ENCODE measurements at places on chromosomes 6 and 20. TPM values are rescaled to one million over a fixed set of nuclear protein-coding genes. Genes with fewer than 3 reads are reported as not detected.
A peak's percentile ranks its signal among the peaks of the same experiment; 100 is the strongest.

GRCh38 chr6:140806431-140806830, 1326.3 kb upstream of the GJE1 start:
- H3K4me3 ChIP-seq, result no peak overlapping the region
- H3K27me3 ChIP-seq, result no peaks in the 10 kb centered on the region
- H3K36me3 ChIP-seq, result no peaks in the 10 kb centered on the region
- no peaks in the 10 kb centered on the region for H3K4me1 ChIP-seq
- no peak for DNase-seq

DNA sequence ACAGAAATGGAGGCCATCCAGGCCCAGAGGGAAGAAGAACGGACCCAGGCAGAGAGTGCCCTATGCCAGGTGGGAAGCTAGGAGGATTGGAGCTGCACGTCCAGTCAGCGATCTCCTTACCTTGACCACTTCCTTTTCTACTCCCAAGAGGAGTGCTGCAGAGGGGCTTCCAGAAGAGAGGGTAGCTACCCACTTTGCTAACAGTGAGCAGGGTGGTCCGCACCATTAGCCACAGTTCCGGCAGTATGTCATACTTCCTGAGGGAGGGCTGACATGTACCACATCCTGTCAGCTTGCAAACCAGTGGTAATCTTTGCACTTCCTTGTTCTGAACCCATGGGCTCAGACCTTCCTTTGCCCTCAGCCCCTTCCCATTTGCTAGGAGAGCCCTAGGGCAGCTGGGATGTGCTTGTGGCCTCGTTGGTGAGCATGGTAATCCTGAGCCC, 35.4 kb downstream of the CEP250 start:
- H3K27ac ChIP-seq, result peak overlapping the region; percentile 98
- H3K27me3 ChIP-seq, result no peaks in the 10 kb centered on the region
- DNase-seq, result peak; percentile 44
- H3K4me1 ChIP-seq, result peaks cover 45% of the 10 kb centered on the region
- peaks cover 58% of the 10 kb centered on the region for H3K36me3 ChIP-seq

- H3K36me3 ChIP-seq, result peaks cover 41% of the 10 kb centered on the region
- H3K27ac ChIP-seq, result no peak overlapping the region
- no peak overlapping the region for H3K4me3 ChIP-seq
- H3K27me3 ChIP-seq, result no peaks in the 10 kb centered on the region
- DNase-seq, result no peak
- H3K4me1 ChIP-seq, result peaks cover 21% of the 10 kb centered on the region
Measured at GRCh38 chr6:33640361-33640760, 19.2 kb downstream of the ITPR3 start.

DNA sequence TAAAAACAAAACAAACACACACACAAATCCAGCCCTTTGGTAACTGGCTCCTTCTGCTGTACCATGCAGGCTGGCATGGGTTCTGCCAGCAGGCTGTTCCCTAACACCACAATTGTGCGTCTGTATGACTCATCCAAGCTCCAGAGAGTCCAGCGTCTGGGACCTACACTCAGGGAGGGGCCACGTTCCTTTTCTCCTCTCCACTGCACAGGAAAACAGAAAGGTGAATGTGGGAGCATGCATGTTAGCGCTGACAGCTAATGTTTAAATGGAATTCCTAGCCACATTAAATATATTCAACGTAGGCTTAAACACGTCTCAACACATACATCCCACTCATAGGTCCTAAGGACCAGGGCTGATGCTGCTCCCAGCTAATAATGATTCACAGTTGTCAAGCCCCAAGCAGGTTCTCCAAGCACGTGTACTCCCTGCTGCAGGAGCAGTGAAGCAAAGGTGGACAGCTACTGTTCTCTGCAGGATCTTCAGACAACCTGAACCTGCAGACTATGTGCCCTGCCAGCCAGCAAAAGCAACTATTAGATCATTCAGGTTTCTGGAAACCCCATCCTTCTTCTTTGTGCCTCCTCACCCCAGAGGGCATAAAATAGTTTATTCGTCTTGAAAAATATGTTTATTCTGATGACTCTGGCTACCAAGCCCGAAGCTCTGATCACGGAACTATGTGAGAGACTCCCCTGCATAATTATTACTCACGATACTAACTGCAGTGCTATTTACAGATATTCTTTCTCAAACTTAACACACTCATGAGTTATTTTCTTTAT, 20.9 kb downstream of the MAP1LC3A start:
- peaks cover 36% of the 10 kb centered on the region for H3K36me3 ChIP-seq
- peaks cover 36% of the 10 kb centered on the region for H3K4me1 ChIP-seq
- H3K27ac ChIP-seq, result peak overlapping the region; percentile 73
- H3K27me3 ChIP-seq, result no peaks in the 10 kb centered on the region
- H3K4me3 ChIP-seq, result no peak overlapping the region
- DNase-seq, result no peak

- peak overlapping the region; percentile 41 for H3K27ac ChIP-seq
- DNase-seq, result no peak
- no peaks in the 10 kb centered on the region for H3K36me3 ChIP-seq
Measured at GRCh38 chr20:38168791-38169589, 3.9 kb upstream of the TGM2 start.

The AGPAT1 gene
- 27.0 TPM for total RNA-seq

GRCh38 chr6:33323623-33323948, 6.0 kb upstream of the ZBTB22 start:
- no peaks in the 10 kb centered on the region for H3K27me3 ChIP-seq
- peak; percentile 38 for DNase-seq
- H3K36me3 ChIP-seq, result peaks cover 47% of the 10 kb centered on the region

- no peak overlapping the region for H3K27ac ChIP-seq
- no peaks in the 10 kb centered on the region for H3K36me3 ChIP-seq
- no peaks in the 10 kb centered on the region for H3K27me3 ChIP-seq
- no peaks in the 10 kb centered on the region for H3K4me1 ChIP-seq
Measured at GRCh38 chr20:15111654-15112053, 774.2 kb upstream of the FLRT3 start.

DNA sequence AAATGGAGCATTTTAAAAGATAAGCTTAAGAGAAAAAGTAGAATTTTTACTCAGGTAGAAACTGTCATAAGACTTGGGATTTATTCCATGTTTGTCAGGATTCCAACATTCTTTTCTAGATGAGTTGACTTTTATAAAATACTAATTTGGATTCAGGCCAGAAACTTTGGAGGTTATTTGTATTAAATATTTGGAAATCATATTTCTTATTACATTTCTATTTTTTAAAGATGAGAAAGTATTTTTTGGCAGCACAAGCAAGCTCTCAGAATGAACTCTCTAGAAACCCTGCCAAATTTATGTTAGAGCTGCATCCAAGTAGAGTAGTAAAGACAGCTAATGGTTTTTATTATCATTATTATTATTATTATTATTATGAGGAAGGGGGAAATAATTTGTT, 1014.9 kb upstream of the GJE1 start:
- no peaks in the 10 kb centered on the region for H3K4me1 ChIP-seq
- H3K36me3 ChIP-seq, result no peaks in the 10 kb centered on the region
- no peak overlapping the region for H3K27ac ChIP-seq
- no peak for DNase-seq

The GTSF1L gene
- total RNA-seq, result 1.3 TPM

DNA sequence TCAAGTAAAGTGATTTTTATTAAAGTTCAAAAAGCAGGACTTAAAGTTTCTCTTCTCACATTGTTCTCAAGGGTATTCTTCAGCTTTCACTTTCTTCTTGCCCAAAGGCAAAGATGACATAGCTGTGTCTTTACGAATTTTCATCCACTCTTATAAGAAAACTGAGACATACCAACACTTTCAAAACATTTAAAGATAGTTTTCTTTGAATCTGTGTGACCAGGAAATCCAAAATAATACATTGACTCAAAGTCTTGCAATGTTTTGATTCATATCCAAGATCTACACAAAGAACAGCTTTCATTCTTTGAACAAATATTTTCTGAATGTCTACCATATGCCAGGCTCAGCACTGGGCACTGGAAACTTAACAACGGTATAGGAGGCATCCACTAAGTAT, 117.9 kb downstream of the SIM1 start:
- no peak overlapping the region for H3K4me3 ChIP-seq
- no peaks in the 10 kb centered on the region for H3K4me1 ChIP-seq
- no peaks in the 10 kb centered on the region for H3K36me3 ChIP-seq
- H3K27ac ChIP-seq, result no peak overlapping the region
- no peak for DNase-seq

DNA sequence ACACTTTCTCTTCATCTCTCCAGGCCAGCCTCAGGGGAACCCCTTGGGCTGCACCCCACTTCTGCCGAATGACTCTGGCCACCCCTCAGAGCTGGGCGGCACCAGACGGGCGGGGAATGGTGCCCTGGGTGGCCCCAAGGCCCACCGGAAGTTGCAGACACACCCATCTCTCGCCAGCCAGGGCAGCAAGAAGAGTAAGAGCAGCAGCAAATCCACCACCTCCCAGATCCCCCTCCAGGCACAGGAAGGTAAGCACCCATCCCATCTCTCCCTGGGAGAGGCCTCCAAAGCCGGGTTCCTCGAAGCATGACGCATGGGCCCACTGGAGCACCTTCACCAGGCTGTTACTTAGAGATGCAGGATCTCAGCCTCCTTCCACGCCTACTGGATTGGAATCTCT, 11.3 kb downstream of the MDFI start:
- peaks cover 11% of the 10 kb centered on the region for H3K27me3 ChIP-seq
- H3K4me1 ChIP-seq, result no peaks in the 10 kb centered on the region
- no peak overlapping the region for H3K4me3 ChIP-seq
- no peaks in the 10 kb centered on the region for H3K36me3 ChIP-seq

DNA sequence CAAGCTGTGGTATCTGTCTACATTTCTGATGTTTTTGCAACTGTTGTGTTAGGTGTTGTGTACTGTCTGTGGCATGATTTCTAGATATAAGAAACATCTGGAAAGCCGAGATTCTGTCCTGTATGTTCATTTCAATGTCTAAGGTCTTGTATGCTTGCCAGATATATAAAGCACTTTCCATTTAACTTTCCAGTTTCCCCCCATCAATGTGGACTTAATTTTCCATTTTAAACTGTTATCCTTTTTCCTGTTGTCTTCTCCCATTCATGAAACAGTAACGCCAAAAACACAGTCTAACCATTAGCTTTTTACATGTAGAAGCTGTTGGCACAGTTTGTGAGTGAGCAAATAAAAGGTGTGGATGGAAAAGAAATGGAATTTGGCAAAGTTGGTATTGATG, 181.6 kb downstream of the FARS2 start:
- H3K27ac ChIP-seq, result no peak overlapping the region
- H3K27me3 ChIP-seq, result no peaks in the 10 kb centered on the region
- DNase-seq, result no peak
- peaks cover 4% of the 10 kb centered on the region for H3K4me1 ChIP-seq

GRCh38 chr6:14467591-14467990, 350.0 kb downstream of the CD83 start:
- no peak overlapping the region for H3K27ac ChIP-seq
- H3K36me3 ChIP-seq, result peaks cover 6% of the 10 kb centered on the region

- peak overlapping the region; percentile 3 for H3K4me3 ChIP-seq
- H3K4me1 ChIP-seq, result peaks cover 95% of the 10 kb centered on the region
- no peak overlapping the region for H3K27ac ChIP-seq
- no peak for DNase-seq
- H3K36me3 ChIP-seq, result peaks cover 91% of the 10 kb centered on the region
Measured at GRCh38 chr6:31468311-31468710, 29.6 kb upstream of the MICB start.

GRCh38 chr6:21501021-21501354, 92.6 kb upstream of the SOX4 start:
- no peak overlapping the region for H3K27ac ChIP-seq
- DNase-seq, result no peak
- no peak overlapping the region for H3K4me3 ChIP-seq
- no peaks in the 10 kb centered on the region for H3K4me1 ChIP-seq

- H3K36me3 ChIP-seq, result no peaks in the 10 kb centered on the region
- peaks cover 8% of the 10 kb centered on the region for H3K4me1 ChIP-seq
- DNase-seq, result no peak
- no peak overlapping the region for H3K27ac ChIP-seq
Measured at GRCh38 chr6:100447081-100447899, 17.4 kb downstream of the SIM1 start.

DNA sequence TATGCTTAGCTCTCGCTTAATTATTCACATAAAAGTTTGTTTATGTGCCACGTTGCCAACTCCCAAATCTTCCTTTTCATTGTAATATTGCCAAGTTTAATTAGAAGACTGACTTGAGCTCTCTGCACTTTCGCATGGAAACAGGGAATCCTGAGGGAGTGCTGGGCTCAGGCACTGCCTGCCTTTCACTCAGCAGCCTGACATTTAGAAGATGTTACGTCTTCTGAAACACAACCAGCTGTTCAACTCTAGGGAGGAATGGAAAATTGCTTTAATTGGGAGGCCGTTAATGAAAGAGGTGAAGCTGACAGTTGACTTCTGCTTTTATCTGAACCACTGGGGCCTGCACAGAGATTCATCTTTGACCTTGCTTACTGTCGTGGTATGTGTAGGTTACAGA, 77.4 kb upstream of the MTHFD1L start:
- no peak overlapping the region for H3K4me3 ChIP-seq
- H3K36me3 ChIP-seq, result peaks cover 76% of the 10 kb centered on the region
- no peak for DNase-seq
- H3K27ac ChIP-seq, result peak overlapping the region; percentile 69
- no peaks in the 10 kb centered on the region for H3K27me3 ChIP-seq

- H3K27ac ChIP-seq, result no peak overlapping the region
- H3K36me3 ChIP-seq, result no peaks in the 10 kb centered on the region
- no peak for DNase-seq
- H3K4me1 ChIP-seq, result no peaks in the 10 kb centered on the region
- H3K4me3 ChIP-seq, result no peak overlapping the region
Measured at GRCh38 chr20:58028123-58028522, 200.3 kb downstream of the ANKRD60 start.

DNA sequence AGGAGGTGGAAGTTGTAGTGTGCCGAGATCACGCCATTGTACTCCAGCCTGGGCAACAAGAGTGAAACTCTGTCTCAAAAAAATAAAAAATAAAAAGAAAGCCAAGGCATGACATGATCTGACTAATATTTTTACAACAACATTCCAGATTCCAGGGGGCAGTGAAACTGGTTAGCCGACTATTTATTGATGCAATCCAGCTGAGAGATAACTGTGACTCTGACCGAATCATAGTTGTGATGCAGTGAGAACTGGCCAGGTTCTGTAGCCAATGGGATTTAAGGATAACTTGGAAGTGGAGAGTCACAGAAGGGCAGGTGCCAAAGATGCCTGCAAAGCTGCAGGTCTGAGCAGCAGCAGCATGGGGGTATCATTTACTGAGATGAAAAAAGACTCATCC, 82.9 kb upstream of the TSHZ2 start:
- no peaks in the 10 kb centered on the region for H3K4me1 ChIP-seq
- no peak overlapping the region for H3K4me3 ChIP-seq
- no peaks in the 10 kb centered on the region for H3K36me3 ChIP-seq
- peaks cover 12% of the 10 kb centered on the region for H3K27me3 ChIP-seq

Data from activated B cell treated with CpG ODN at 0.5 μM for 24 hours (primary cell).